Tibial nerve (tissue), 4 donors: ENCODE measurements at places on chromosomes 11 and 22. TPM values are rescaled to one million over a fixed set of nuclear protein-coding genes. Genes with fewer than 3 reads are reported as not detected.

GRCh38 chr11:56990702-56991101, 2.0 kb downstream of the OR5AK2 start:
- no peaks in the 10 kb centered on the region for H3K36me3 ChIP-seq
- DNase-seq: no peak
- H3K4me1 ChIP-seq: no peaks in the 10 kb centered on the region
- H3K27me3 ChIP-seq: no peaks in the 10 kb centered on the region

GRCh38 chr11:60717956-60718355, 6.6 kb upstream of the MS4A18 start:
- no peak for DNase-seq
- no peaks in the 10 kb centered on the region for H3K36me3 ChIP-seq
- H3K4me1 ChIP-seq: no peaks in the 10 kb centered on the region
- H3K27me3 ChIP-seq: no peaks in the 10 kb centered on the region
- H3K27ac ChIP-seq: no peak overlapping the region

DNA sequence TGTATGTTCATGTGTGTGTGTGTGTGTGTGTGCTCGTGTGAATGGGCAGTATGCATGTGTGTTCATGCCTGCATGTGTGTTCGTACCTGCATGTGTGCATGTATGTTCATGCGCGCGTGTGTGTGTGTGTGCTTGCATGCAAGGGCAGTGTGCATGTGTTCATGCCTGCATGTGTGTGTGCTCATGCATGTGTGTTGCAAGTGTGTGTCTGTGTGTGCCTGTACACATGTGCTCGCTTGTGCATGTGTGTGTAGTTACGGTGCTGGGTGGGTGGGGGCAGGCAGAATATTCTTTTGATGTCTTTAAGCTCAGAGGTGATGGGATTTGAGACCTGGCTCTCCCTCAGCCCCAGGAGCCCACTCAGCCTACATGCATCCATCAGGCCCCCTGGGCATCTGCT, 822.1 kb downstream of the BRD1 start:
- no peak overlapping the region for H3K27ac ChIP-seq
- no peak for DNase-seq
- H3K36me3 ChIP-seq: no peaks in the 10 kb centered on the region
- H3K4me1 ChIP-seq: no peaks in the 10 kb centered on the region
- H3K4me3 ChIP-seq: no peak overlapping the region

- no peak overlapping the region for H3K4me3 ChIP-seq
- H3K27ac ChIP-seq: no peak overlapping the region
- H3K27me3 ChIP-seq: no peaks in the 10 kb centered on the region
- peaks cover 63% of the 10 kb centered on the region for H3K36me3 ChIP-seq
- peaks cover 45% of the 10 kb centered on the region for H3K4me1 ChIP-seq
- DNase-seq: no peak
Observed at GRCh38 chr22:28792491-28793383, 7.6 kb downstream of the XBP1 start.

DNA sequence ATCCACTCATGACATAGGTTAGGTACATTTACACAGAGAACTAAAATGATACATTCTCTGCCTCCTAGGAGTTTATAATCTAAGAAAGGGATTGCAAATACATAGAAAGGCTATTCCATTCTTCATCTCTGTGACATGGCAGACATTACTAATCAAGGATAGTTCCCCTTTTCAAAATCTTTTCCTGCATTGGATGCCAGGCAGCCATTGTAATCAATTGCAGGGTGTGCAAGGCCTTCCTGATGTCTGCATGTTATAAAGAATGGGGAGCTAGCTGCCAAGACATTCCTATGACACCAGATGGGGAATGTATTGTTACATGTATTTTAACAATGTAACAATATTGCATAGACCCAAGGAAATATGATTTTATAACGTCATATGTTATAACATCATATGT, 82.0 kb downstream of the KIRREL3 start:
- H3K27ac ChIP-seq: no peak overlapping the region
- DNase-seq: no peak
- H3K4me3 ChIP-seq: no peak overlapping the region
- no peaks in the 10 kb centered on the region for H3K36me3 ChIP-seq
- H3K4me1 ChIP-seq: no peaks in the 10 kb centered on the region

DNA sequence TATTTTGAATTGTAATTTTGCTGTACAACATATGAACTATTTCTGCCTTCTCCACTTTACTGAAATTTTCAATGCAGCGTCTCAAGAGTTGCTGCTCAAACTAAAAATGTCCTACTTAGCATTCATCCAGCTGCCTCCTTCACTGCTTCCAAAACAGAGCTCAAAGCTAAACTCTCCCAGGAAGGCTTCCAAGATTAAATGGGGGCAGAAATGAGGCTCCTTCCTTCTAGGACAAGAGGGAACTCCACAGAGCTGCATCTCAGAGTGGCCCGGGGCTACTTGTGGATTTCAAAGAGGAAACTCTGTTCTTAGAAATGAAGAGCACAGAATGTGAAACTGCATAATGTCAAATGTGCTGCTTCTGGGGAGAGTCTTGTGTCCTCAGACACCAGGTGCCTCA, 295.9 kb upstream of the NCAM1 start:
- H3K36me3 ChIP-seq: no peaks in the 10 kb centered on the region
- H3K4me3 ChIP-seq: no peak overlapping the region
- no peaks in the 10 kb centered on the region for H3K27me3 ChIP-seq
- DNase-seq: no peak
- no peak overlapping the region for H3K27ac ChIP-seq

DNA sequence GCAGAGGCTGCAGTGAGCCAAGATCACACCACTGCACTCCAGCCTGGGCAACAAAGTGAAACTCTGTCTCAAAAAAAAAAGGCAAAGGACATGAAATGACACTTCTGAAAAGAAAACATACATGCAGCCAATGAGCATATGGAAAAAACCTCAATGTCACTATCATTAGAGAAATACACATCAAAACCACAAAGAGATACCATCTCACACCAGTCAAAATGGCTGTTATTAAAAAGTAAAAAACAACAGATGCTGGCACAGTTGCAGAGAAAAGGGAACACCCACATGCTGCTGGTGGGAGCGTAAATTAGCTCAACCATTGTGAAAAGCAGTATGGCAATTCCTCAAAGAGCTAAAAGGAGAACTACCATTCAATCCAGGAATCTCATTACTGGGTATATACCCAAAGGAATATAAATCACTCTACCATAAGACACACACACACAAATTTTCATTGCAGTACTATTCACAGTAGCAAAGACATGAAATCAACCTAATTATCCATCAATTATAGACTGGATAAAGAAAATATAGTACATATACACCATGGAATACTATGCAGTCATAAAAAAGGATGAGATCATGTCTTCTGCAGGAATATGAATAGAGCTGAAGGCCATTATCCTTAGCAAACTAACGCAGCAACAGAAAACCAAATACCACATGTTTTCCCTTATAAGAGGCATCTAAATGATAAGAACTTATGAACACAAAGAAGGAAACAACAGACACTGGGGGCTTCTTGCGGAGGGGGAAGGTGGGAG, 15.7 kb upstream of the C11orf58 start:
- no peak overlapping the region for H3K4me3 ChIP-seq
- H3K4me1 ChIP-seq: no peaks in the 10 kb centered on the region
- no peaks in the 10 kb centered on the region for H3K36me3 ChIP-seq
- no peak overlapping the region for H3K27ac ChIP-seq
- no peak for DNase-seq

Gene JAM3
- 60.9 TPM for total RNA-seq

Gene CD6
- 0.59 TPM for total RNA-seq
